Heart left ventricle (tissue), 16 donors: ENCODE measurements at places on chromosomes 16 and 17. TPM values are rescaled to one million over a fixed set of nuclear protein-coding genes. Genes with fewer than 3 reads are reported as not detected.

TUFM gene
- polyA plus RNA-seq = 384 TPM

CCL7 gene
- polyA plus RNA-seq = 0.36 TPM

IRX3 gene
- polyA plus RNA-seq = 34.7 TPM

AHSP gene
- not detected for polyA plus RNA-seq

PIRT gene
- polyA plus RNA-seq = not detected

CDRT15 gene
- polyA plus RNA-seq = not detected

CCL23 gene
- not detected for polyA plus RNA-seq

AIPL1 gene
- not detected for polyA plus RNA-seq
